ENCODE measurements at places on chromosomes 3 and 15. TPM values are rescaled to one million over a fixed set of nuclear protein-coding genes. Genes with fewer than 3 reads are reported as not detected.

Gene ZDHHC23
- total RNA-seq = 1.6 TPM

Gene PRKCD
- 5.4 TPM for total RNA-seq

Gene SLC22A14
- 0.93 TPM for total RNA-seq

Gene GOLIM4
- total RNA-seq = 31.7 TPM

Gene PLA2G4F
- not detected for total RNA-seq

Gene CSTA
- total RNA-seq = not detected

DNA sequence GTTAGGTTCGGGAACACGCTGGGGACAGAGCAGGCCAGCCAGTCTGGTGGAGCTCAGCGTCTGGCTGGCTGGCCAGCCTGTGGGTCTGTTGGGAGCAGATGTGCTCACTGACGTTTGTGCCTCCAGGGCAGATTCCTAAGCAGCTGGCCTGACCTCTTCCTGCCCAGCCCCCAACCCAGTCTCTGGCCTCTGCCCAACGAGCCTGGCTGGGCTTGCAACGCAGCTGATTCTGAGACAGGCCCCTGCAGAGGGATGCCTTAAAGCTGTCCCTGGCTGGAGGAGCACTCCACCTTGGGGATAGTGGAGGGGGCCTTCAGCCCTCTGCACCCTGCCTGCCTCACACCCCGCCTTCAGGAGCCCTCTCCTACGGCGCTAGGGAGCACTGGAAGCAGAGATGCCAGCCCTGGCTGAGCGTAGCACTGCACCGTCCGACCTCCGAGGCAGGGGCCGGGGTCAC, 46.0 kb downstream of the KLF13 start:
- DNase-seq = peak; percentile 89
- H3K36me3 ChIP-seq = no peaks in the 10 kb centered on the region
- peaks cover 58% of the 10 kb centered on the region for H3K4me1 ChIP-seq
- H3K27me3 ChIP-seq = peaks cover 29% of the 10 kb centered on the region

GRCh38 chr3:47398228-47398627, 17.4 kb downstream of the PTPN23 start:
- H3K36me3 ChIP-seq = no peaks in the 10 kb centered on the region
- peaks cover 11% of the 10 kb centered on the region for H3K27me3 ChIP-seq
- no peak overlapping the region for H3K4me3 ChIP-seq
- DNase-seq = no peak
- peaks cover 38% of the 10 kb centered on the region for H3K4me1 ChIP-seq

DNA sequence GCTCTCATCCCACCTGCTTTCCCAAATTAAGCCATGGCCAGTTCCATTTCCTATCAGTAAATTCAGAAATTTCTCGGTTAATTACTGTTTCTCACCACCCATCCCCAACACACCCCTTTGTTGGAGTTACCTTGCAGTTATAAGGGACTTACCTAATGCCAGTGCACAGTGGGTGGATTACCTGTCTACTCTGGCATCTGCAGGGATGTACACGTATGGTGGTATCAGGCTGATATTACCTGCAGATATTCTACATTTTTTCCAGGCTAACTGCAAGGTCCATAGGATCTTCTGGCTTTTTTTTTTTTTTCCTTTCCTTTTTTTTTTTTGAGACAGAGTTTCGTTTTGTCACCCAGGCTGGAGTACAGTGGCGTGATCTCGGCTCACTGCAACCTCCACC, 7.9 kb upstream of the MRAS start:
- DNase-seq = no peak
- no peaks in the 10 kb centered on the region for H3K27me3 ChIP-seq
- no peaks in the 10 kb centered on the region for H3K36me3 ChIP-seq
- no peak overlapping the region for H3K4me3 ChIP-seq
- H3K4me1 ChIP-seq = peaks cover 8% of the 10 kb centered on the region

DNA sequence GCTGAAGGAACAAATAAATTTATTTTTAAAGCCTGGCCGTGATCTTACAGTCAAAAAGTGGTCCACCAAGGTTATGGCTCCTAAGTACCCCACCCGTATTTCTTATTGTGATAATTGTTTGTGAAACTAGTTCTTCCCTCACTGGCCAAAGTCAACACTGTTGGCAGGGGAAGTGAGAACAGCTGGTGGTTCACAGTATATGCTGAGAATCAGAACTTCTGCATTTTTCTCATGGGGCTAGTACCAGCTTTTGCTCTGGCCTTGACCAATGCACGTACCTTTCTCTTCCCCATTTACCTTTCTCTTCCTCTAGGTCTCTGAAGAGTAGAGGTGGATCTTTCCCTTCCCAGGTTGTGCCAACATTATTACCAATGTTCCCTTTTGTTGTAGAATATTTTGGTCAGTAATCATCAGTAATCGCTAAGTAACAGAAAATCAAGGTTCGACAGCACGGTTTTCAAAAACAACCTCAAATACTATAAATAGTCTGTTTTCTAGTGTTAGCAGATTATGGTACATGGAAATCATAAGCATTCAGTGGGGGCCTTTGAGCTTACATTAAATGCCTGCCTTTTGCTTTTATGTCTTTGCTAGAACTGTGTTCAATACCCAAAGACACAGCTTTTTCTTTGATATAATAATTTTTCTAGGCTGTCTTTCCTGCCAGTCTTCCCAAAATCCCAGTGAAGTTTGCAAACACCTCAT, 268.0 kb downstream of the LPP start:
- H3K4me1 ChIP-seq = no peaks in the 10 kb centered on the region
- no peak overlapping the region for H3K27ac ChIP-seq
- H3K27me3 ChIP-seq = no peaks in the 10 kb centered on the region
- H3K36me3 ChIP-seq = peaks cover 6% of the 10 kb centered on the region

DNA sequence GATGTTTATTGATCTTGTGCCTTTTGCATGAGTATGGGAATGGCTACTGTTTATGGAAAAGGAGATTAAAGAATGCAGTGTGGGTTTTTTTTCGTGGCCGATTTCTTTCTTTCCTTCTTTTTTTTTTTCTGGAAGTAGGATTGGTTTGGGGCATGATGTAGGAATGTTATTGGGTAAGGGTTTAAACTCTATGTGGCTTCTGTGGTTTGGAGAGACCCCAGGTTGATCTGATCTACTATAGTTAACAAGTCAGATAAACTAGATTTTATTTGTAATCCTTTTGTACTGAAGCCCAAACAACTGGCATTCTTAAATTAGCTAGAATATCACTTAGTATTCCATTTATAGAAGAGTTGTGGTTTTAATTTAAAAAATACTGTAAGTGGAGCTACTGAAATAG, 304.8 kb downstream of the LPP start:
- H3K4me1 ChIP-seq = no peaks in the 10 kb centered on the region
- no peak for DNase-seq
- no peaks in the 10 kb centered on the region for H3K27me3 ChIP-seq
- no peaks in the 10 kb centered on the region for H3K36me3 ChIP-seq
- no peak overlapping the region for H3K4me3 ChIP-seq

DNA sequence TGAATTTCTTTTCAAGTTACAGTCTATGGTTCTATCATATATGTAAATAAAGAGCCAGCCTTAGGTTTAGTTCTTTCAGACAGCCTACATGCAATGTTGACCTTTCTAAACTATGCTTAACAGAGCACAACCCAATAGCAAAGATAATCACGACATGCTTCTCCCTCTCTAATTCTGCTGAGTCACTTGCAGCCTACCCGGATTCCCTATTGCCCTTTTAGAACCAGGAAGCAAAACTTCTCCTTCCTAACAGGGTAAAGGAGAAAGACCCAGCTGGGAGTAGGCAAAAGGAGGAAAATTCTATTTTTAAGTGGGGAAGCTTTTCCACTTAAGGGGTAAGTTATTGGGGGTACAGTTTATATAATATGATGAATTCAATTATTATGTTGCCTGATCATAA, 79.3 kb downstream of the SLC7A14 start:
- no peak overlapping the region for H3K4me3 ChIP-seq
- no peak overlapping the region for H3K27ac ChIP-seq
- no peaks in the 10 kb centered on the region for H3K27me3 ChIP-seq
- H3K36me3 ChIP-seq = no peaks in the 10 kb centered on the region
- no peak for DNase-seq
- H3K4me1 ChIP-seq = no peaks in the 10 kb centered on the region

DNA sequence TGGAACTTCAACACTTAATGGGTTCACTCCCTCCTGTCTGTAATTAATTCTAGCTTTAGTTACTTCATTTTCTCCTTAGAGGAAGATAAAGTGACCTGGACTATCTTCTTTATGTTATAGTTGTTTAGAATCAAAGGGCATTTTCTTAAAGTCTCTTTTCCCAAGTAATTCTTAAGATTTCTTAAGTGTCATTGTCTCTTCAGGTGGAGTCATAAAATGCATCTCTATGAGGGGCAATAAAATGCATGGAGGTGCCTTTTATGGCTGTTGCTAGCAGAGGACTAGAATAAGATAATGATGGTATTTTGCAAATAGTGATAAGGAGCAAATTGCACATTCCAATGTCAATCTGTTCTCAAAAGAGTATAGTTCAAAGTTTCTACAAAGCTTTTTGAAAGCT, 34.5 kb downstream of the CNTN4 start:
- H3K4me3 ChIP-seq = no peak overlapping the region
- H3K36me3 ChIP-seq = no peaks in the 10 kb centered on the region
- H3K27me3 ChIP-seq = peaks cover 2% of the 10 kb centered on the region
- no peak for DNase-seq
- no peak overlapping the region for H3K27ac ChIP-seq

GRCh38 chr3:72003936-72004335, 219.0 kb upstream of the PROK2 start:
- no peak overlapping the region for H3K4me3 ChIP-seq
- H3K27me3 ChIP-seq = peaks cover 2% of the 10 kb centered on the region
- peaks cover 13% of the 10 kb centered on the region for H3K36me3 ChIP-seq

DNA sequence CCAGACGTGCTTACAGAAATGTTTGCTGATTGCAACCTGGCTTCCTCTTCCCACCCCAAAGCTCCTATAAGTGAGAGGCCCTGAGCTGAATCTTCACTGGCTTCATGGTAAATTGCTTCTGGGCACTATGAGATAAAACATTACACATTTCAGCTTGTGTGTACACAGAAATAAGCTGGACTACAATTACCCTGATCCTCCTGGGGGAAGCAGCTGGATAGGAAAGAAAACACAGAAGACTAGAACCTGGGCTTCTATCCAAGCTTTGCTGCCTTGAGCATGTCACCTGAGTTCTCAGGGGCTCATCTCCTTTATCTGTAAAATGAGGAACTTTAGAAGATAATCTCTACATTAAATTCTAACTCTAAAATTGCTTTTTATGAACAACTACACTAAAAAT, 40.3 kb downstream of the THBS1 start:
- H3K27ac ChIP-seq = no peak overlapping the region
- H3K27me3 ChIP-seq = peaks cover 2% of the 10 kb centered on the region
- no peaks in the 10 kb centered on the region for H3K4me1 ChIP-seq
- H3K4me3 ChIP-seq = no peak overlapping the region

- no peak for DNase-seq
- H3K27me3 ChIP-seq = peaks cover 6% of the 10 kb centered on the region
- H3K4me3 ChIP-seq = no peak overlapping the region
- no peak overlapping the region for H3K27ac ChIP-seq
- H3K36me3 ChIP-seq = no peaks in the 10 kb centered on the region
- H3K4me1 ChIP-seq = peaks cover 2% of the 10 kb centered on the region
These were observed 33.4 kb upstream of the SCAANT1 start for GRCh38 chr3:63945558-63946096.

DNA sequence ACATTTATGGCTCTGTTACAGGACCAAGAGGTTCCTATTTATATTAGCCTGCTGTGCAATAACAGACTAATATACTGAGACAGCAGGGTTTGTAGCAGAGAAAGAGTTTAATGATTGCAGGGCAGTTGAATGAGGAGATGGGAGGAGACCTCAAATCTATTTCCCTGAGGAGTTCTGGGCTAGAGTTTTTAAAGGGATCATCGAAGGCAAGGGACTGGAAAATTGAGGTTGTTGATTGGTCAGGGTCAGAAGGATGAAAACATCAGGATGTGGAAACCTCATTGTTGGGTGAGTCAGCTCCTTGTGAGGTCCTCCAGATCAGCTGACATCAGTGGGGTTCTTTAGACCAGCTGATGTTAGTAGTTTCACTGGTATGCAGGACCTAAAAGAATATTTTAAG, 60.6 kb upstream of the GOLGA8B start:
- DNase-seq = no peak
- no peaks in the 10 kb centered on the region for H3K27me3 ChIP-seq
- H3K27ac ChIP-seq = peak overlapping the region; percentile 30
- H3K4me1 ChIP-seq = peaks cover 15% of the 10 kb centered on the region
- peaks cover 7% of the 10 kb centered on the region for H3K36me3 ChIP-seq

DNA sequence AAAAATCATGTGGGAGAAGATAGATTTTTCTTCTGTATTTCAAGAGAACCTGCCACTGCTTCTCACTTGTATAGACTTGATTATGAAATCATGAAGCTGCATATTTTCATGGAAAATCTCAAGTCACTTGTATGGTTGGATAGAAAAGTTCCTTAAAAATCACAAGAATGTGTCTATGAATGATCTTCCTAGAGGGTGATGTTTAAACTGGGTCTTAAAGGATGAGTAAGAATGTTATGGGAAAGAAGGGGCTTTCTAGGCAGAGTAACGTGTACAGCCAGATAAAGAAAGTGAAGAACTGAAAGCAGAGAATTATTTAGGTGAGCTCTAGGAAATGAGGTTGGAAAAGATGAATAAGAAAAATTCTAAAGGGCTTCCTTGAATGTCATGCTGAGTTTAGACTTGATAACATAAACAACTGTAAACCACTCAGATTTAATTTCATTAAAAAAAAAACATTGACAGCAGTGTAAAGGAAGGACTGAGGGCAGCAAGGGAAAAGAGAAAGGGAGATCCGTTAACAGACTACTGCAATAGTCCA, 5.0 kb downstream of the CD47 start:
- peaks cover 14% of the 10 kb centered on the region for H3K4me1 ChIP-seq
- H3K36me3 ChIP-seq = no peaks in the 10 kb centered on the region
- H3K27me3 ChIP-seq = peaks cover 8% of the 10 kb centered on the region
- DNase-seq = no peak
- no peak overlapping the region for H3K27ac ChIP-seq
- no peak overlapping the region for H3K4me3 ChIP-seq

- H3K4me1 ChIP-seq = peaks cover 1% of the 10 kb centered on the region
- no peaks in the 10 kb centered on the region for H3K36me3 ChIP-seq
- no peaks in the 10 kb centered on the region for H3K27me3 ChIP-seq
- H3K4me3 ChIP-seq = no peak overlapping the region
These were observed 14.6 kb upstream of the PLA2G4E start for GRCh38 chr15:42035435-42035761.

DNA sequence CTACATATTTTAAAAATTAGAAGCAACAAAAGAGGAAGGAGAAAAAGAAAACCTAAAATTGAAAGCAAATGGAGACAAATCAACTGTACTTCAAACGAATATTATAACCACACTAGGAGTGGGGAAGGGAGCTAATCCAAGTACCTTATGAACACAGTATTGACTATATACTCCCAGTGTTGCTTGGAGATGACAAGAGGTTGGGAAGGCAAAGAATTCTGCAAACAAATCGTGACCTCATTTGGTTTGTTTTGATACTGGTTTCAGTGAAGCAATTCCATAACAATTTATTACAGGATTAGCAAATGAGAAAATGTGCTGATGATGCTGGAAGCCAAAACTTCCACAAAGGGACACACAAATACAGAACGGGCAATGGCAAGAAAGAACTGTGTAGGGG, 268.1 kb downstream of the ULK4 start:
- no peaks in the 10 kb centered on the region for H3K27me3 ChIP-seq
- H3K4me1 ChIP-seq = no peaks in the 10 kb centered on the region
- peaks cover 8% of the 10 kb centered on the region for H3K36me3 ChIP-seq
- no peak for DNase-seq
- H3K27ac ChIP-seq = no peak overlapping the region

- peak overlapping the region; percentile 97 for H3K27ac ChIP-seq
- peak; percentile 46 for DNase-seq
- no peaks in the 10 kb centered on the region for H3K36me3 ChIP-seq
- H3K27me3 ChIP-seq = peaks cover 10% of the 10 kb centered on the region
- peaks cover 37% of the 10 kb centered on the region for H3K4me1 ChIP-seq
- H3K4me3 ChIP-seq = peak overlapping the region; percentile 94
These were observed 644 bp downstream of the ZNF609 start for GRCh38 chr15:64460724-64461720.

All from glutamatergic neuron (in vitro differentiated cells).